ENCODE measurements at places on chromosomes 16 and 17.

DNA sequence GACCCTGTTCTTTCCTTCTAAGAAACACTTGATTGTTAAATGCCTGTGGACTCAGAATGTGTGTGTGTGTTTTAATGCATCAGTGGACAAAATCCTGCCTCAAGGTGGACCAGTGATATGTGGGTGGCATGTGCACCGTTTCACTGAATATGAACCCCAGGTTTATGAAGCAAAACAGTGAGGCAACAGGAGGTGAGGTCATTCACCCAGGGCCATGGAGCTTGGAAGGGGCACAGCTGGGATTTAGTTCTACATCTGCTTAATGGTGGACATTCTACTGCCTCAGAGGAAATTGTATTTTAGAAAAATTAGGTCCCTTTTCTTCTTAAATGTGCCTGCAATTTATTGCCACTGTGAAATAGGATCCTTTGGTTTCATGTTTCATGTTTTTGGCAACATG, 549.5 kb upstream of the EEF2KMT start:
- no peak for DNase-seq

GRCh38 chr17:82281076-82281475, 7.6 kb upstream of the CSNK1D start:
- DNase-seq, result no peak

DNA sequence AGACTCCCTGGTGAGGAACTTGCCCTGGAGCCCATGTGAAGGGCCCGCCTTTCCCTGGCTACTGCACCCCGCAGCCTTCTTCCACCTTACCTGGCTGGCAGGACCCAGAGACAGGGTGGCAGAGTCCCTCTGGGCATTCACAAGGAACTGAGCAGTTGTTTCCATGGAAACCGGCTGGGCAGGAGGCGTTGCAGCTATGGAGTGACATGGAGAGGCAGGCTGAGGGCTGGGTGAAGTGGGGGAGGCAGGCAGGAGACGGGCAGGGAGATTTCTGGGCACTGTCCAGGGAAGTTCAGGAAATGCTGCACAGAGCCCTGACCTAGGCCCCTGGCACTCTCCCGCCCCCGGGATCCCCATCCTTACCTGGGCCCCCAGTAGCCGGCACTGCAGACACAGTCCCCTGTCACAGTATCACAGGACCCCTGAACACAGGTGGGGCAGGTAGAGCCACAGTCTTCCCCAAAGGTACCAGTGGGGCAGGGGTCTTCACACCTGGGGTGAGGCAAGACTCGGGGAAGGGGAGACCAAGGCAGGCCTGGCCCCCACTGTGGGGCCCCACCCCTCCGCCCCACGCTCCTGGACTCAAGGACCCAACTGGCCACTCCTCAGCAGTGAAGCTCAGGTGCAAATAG, 5.9 kb downstream of the SCARF1 start:
- no peak for DNase-seq

DNA sequence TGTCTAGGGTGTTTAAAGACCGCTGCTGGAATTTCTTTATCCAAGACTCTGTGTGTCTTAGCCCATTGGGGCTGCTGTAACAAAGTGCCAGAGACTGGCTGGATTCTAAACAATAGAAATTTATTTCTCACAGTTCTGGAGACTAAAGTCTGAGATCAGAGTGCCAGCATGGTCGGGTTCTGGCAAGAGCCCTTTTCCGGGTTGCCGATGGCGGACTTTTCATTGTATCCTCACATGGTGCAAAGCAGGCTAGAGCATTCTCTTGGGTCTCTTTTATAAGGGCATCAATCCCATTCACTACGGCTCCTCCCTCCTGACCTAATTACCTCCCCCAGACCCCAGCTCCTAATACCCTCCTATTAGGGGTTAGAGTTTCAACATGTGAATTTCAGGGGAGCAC, 9.5 kb downstream of the NLRC5 start:
- no peak for DNase-seq

DNA sequence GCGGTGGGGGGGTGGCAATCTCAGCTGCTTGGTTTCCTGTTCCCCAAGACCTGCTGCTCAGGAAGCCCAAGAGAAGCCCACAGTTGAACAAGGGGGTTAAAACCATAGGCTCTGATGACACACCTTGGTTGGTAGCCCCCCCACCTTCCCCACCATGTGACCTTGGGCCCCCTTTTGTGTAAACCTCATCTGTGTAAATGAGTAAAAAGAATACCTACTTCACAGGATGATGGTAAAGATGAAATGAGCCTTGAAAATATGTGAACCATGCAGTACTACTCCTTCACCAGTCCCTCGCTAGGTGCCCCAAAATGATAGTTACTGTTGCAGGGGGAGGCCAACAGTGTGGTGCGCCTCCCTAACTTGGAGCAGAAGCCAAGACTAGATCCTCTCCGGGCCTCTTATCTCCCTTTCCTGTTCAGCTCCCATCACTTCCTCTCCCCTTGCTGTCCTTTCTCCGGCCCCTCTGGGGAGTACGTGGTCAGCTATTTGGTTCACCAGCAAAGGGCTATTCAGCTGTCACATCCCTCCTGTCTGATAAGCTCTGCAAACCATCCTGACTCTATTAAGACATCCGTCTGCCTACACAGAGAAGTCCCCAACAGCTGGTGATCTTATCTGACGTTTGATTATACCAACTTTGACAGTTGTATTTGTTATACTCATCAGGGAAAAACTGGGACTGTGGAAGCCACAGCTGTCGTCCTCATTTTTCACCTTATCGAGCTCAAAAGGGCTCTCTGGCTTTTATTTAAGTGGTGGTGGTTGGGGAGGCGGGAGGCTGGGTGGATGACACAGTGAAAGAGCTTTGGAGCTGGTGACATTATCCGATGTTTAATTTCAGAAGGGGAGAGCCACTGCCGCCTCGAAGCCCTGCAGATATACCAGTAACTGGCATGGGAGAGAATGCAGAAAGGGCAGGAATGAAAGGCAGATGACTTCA, 19.9 kb downstream of the DCAKD start:
- no peak for DNase-seq

DNA sequence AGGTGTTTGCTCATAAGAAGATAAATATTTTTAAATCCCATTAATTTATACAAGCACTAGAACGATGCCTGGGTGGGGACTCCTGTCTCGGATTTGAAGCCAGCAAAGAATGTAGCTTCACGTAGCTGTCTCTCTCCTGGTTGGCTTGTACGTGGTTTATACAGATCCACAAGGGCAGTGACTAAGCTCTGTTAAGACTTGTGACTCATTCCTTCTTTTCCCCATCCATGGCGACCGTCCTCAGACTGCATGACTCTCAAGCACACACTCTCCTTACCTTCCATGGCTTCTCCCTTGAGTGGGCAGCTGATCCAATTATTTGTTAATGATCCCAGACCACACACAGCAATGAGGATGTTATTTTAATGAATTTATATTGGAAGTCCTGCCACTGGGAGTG, 679.7 kb upstream of the SOX9 start:
- no peak for DNase-seq

Data from activated CD4-positive, alpha-beta T cell treated with anti-CD3 and anti-CD28 coated beads for 1 hour (primary cell).